Stimulated activated CD8-positive, alpha-beta memory T cell treated with anti-CD3 and anti-CD28 coated beads, Interleukin-7, amount 100 ng/mL, for 24 hours (primary cell): ENCODE measurements at places on chromosomes 2 and 18.

- no peak for DNase-seq
These were observed 43.5 kb downstream of the FBLN7 start for GRCh38 chr2:112181571-112182290.

DNA sequence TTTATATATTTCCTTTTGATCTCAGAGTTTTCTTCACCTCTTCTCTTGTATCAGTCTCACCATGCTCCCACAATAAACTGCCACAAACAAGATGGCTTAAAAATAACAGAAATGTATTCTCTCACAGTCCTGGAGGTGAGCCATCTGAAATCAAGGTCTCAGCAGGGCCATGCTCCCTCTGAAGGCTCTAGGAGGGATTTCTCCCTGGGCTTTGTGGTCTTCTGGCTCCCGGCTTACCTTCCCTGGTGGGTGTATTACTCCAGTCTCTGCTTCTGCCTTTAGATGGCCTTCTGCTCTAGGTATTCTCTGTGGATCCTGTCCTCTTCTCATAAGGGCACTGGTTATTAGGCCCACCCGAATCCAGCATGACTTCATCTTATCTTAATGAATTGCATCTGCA lies 994.7 kb upstream of the POU3F3 start:
- no peak for DNase-seq

GRCh38 chr2:209411718-209412117 lies 12.1 kb upstream of the MAP2 start:
- no peak for DNase-seq

DNA sequence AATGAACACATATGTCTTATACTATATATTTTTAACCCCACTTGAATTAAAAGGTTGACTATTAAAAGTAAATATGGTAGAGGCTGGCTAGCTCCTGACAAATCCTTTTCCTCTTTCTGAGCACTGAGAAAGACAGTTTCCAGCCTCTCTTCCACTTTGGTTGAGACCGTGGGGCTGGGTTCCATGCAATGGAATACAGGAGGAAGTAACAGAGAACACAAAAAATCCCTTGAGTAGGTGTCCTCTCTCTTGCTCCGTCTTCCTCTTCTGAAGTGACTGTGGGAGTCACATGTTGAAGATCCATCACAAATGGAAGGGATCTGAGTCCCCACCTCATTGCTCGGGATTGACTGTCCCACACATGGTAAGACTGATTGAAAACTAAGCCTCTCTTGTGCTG lies 36.6 kb upstream of the SIGLEC15 start:
- no peak for DNase-seq

GRCh38 chr2:224851811-224852210 lies 135.6 kb upstream of the CCDC195 start:
- DNase-seq = no peak

DNA sequence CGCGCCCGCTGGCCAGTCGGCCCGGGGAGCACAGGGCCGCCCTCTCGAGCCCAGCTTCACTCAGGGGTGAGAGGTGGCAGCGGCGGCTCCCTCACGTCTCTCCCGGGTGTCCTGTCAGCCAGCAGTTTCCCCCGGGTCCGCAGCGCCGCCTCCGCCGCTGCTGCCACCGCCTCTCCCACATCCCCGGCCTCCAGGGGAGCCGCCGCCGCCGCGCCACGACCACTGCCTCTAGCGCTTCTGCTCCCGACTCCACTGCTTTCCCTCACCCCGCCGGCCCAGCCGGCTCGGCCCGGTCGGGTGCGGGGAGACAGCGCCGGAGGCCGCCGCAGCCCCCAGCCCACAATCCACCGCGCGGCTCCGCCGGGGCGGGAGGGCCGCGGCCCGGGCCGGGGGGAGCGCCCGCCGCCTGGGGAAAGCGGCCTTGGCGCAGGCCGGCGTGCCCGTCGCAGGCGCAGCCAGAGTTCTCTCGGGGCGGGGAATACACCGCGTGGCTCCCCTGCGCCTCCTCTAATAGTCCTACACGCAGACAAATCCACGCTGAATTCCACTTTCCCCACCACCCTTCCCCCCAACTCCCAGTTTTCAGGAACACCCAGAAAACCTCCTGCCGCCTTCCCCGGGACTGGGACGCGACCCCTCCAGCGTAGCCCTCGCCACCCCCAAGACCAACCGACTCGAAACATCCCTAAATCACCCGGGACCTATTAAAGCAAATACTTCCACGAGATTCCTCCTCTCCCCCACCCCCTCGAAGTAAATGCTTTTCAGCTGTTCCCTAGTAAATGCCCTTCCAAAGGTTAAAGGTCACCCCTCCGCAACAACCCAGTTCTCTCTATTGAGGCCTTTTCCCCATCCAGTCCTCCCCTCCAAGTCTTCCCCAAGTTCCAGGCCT lies at the start of gene VPS54:
Gene VPS54, minus strand, starts transcription at position 346 of the 892 bp plus-strand sequence. CDS start 35,429 bp downstream, outside the sequence.
- DNase-seq = no peak

- DNase-seq = no peak
These were observed 44.1 kb upstream of the MEIS1 start for GRCh38 chr2:66390811-66391210.

GRCh38 chr2:176612736-176613135 lies 343.5 kb downstream of the MTX2 start:
- DNase-seq = no peak

DNA sequence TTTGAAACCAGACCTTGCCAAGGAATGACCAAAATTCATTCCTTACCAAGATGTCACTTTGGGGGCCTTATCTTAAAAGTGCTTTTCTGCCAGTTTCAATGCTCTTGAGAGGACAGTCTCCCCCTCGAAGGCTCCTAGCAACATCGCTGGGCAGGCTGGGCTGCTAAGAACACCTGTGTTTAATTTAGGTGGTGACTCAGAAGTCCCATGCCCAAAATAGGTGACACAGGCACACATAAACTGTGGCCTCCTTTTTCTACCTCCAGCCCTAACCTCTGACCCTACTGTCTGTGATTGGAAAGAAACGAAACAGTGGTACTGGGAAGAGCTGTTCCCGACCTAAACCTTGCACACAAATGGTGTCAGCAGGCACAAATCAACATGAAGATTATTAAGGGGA lies 28.7 kb upstream of the ROCK2 start:
- DNase-seq = no peak

- DNase-seq = no peak
These were observed 37.7 kb downstream of the BCL11A start for GRCh38 chr2:60515721-60516226.

- DNase-seq = no peak
These were observed 5.4 kb downstream of the MARS2 start for GRCh38 chr2:197710424-197711042.

DNA sequence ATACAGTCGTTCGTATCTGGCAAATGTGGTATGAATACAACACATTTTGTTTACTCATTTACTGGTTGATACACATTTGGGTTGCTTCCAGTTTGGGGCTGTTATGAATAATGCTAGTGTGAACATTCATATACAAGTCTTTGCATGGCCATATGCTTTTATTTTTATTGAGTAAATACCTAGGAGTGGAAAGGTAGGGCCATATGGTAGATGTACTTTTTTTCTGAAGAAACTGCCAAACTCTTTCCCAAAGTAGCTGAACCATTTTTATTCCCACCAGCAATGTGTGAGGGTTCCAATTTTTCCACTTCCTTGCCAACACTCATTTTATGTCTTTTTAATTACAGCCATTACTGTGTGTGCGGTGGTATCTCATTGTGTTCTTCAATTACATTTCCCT lies 496.2 kb upstream of the NRXN1 start:
- no peak for DNase-seq

- DNase-seq = no peak
These were observed 9.1 kb downstream of the EPAS1 start for GRCh38 chr2:46306330-46306751.

- DNase-seq = no peak
These were observed 185.2 kb upstream of the EPC2 start for GRCh38 chr2:148459377-148459778.

DNA sequence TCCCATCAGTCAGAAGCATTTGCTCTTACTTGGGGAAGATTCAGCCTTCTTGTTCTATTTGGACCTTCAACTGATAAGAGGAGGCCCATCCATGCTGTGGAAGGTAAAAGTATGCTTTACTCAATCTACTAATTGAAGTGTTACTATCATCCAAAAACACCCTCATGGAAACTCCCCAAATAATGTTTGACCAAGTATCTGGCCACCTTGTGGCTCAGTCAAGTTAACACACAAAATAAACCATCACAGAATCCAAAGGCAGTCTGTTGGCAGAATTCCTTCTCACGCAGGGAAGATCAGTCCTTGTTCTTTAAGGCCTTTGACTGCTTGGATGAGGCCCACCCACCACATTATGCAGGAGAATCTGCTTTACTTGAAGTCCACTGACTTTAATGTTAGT lies 531.2 kb upstream of the SMIM21 start:
- DNase-seq = no peak

- no peak for DNase-seq
These were observed 75.6 kb upstream of the REG3A start for GRCh38 chr2:79235135-79235534.

GRCh38 chr2:86764661-86765309 lies 25.9 kb downstream of the CD8A start:
- DNase-seq = no peak

- DNase-seq = no peak
These were observed 70.4 kb downstream of the LRRFIP1 start for GRCh38 chr2:237697586-237698357.

GRCh38 chr2:1628893-1629292 lies 115.4 kb downstream of the PXDN start:
- no peak for DNase-seq

DNA sequence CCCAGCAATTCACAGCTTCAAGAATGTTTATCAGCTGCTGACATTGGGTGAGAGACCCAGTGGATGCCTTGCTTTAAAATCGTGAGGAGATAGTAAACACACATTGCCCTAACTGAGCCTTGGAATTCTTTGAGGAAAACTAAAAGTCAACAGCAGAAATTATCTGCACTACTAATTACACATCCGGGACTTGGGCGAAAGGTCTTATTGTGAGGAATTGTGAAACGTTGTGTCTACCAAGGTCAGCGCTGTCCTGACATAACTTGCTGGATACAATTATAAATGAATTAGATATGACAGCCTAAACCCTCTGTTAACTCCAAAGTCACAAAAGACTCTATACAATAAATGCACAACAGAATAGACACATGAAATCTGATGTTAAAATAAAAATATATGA lies 121.4 kb downstream of the ST6GAL2 start:
- no peak for DNase-seq

DNA sequence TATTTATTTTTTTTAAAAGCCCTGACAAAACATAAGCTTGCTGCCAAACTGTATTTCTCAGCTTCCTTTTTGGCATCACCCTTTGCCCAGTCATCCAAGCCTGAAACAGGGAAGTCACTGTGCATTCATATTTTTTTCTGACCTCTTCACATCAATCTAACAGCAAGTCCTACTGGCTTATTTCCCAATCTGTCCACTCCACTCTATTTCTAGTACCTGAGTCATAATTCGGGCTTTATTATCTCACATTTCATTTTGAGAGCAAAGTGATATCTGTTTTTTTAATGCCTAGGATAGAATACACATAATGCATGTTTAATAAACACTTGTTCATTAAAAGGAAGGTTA lies 5.1 kb downstream of the HNMT start:
- no peak for DNase-seq

GRCh38 chr18:44837482-44838180 lies 156.9 kb downstream of the SETBP1 start:
- no peak for DNase-seq

- no peak for DNase-seq
These were observed 21.6 kb downstream of the KCNG2 start for GRCh38 chr18:79819064-79819967.

DNA sequence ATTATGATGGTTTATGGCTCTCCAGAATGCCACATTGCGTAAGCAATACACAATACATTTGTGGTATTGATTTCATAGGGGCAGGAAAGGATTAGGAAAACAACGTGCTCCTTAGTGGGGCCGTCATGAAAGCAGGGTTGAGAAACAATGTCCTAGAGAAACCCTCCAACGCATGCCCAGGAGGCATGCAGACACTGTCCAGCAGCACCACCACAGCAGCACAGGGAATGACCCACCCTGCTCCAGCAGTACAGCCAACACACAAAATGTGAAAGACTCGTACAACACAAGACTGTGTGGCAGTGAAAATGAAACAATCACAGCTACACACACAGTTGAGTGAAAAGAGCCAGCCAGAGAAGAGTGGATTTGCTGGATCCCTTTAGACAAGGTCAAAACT lies 66.3 kb downstream of the FAM168B start:
- no peak for DNase-seq

GRCh38 chr2:217787160-217787877 lies 215.5 kb downstream of the TNS1 start:
- DNase-seq = no peak

DNA sequence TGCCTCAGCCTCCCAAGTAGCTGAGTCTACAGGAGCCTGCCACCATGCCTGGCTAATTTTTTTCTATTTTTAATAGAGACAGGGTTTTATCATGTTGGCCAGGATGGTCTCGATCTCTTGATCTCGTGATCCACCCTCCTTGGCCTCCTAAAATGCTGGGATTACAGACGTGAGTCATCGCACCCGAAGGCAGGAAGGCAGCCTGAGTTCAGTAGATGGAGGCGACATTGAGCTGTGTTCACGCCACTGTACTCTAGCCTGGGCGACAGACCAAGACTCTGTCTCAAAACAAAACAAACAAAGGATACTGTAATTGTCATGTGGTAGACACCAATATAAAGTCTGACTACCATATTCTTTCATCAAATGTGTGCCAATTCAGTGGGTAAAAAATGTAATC lies 500.9 kb upstream of the DSEL start:
- DNase-seq = no peak

- no peak for DNase-seq
These were observed 25.3 kb upstream of the STARD7 start for GRCh38 chr2:96233880-96234316.

DNA sequence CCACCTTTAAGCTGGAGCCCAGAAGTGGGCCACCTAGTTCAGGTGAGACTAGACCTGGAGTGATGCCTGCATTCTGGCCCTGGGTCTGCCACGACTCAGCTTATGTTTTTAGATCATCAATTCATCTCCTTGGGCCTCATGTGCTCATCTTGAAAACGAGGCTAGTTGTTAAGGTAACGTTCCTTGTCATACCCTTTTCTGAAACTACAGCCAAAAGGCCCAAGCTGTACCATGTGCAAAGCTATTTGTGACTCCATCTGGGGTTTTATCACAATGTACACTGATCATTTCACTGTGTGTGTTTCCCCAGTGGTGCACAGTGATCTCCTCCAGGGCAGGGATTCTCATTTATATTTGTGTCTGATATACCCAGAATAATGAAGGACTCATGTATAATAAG lies 138.4 kb upstream of the COPS8 start:
- DNase-seq = no peak

- no peak for DNase-seq
These were observed 25.8 kb downstream of the LDAH start for GRCh38 chr2:20797096-20797495.

GRCh38 chr18:79495591-79496071 lies 99.9 kb downstream of the NFATC1 start:
- no peak for DNase-seq

DNA sequence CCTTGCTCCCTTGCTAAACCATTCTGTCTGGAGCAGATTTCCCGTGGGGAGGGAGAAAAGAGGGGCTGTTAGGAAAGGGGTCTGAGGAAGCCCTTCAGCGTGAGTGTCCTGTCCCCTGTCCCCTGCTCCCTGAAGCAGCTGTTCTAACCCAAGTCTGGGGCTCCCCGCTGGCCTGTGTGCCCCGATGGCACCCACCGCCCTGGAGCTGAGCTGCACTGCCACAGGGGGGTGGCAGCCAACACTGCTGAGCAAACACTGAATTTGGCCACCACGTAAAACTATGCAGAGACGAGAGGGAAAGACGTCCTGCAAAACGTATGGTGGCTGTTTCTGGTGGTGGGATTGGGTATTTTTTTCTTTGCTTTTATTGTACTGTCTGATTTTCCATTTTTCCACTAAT lies 17.9 kb downstream of the KCNG2 start:
- DNase-seq = no peak
